Mesenteric fat pad (tissue), 1 donor: ENCODE measurements at places on chromosomes 11 and 22.

DNA sequence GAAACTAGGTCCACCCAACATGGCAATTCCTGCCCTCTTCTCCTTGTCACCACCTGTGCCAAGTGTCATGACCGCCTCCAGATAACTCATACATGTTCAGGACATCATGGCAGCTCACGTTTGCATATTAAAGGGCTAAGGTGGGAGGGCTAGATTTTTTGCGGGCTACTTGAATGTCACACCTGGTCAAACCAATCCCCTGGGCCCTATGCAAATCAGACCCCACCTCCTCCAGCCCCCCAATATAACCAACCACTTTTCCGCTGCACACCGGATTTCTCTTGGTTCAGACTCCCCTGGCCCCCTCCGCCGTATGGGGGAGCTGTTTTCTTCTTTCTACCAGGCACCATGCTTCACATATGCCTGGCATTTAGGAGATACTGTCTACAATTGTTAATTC lies 12.6 kb downstream of the UPB1 start:
- DNase-seq = no peak

DNA sequence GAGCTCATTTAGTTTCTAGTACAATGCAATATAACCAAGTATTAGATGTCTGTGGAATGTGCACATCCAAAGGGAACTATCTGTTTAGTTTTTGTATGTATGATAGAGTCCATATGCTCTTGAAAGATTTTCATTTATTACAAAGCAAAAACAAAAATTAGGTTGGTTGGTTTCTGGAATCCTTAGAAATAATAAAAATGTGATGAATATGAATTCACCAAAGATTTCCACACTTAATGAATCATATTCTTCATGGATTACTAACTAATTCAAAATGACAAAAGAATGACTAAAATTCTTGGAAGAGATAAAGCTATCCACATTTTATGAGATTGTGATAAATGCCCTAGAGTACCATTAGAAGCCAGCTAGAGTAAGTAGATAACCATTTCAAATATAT lies 261.1 kb downstream of the SBF2 start:
- no peak for DNase-seq

GRCh38 chr11:86559311-86559945 lies 113.0 kb downstream of the ME3 start:
- no peak for DNase-seq

DNA sequence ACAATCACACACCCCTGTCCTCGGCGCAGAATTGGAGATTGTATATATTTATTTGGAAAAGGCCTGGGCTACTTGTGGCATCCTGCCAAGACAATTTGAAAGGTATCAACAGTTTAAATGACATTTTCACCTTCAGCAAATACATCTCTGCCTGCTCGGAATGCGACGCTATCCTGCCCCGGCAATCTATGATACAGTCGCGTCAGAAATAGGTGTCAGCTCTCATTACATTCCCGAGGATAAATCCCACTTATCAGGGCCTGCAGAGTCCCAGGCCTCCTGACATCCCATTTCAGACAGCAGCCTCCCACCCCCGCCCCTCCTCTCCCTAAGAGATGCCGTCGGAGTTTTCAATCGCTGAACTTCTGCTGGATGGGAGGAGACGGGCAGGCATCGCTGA lies 114.7 kb downstream of the BRD1 start:
- no peak for DNase-seq

GRCh38 chr11:125429174-125429707 lies 66.8 kb downstream of the FEZ1 start:
- no peak for DNase-seq

DNA sequence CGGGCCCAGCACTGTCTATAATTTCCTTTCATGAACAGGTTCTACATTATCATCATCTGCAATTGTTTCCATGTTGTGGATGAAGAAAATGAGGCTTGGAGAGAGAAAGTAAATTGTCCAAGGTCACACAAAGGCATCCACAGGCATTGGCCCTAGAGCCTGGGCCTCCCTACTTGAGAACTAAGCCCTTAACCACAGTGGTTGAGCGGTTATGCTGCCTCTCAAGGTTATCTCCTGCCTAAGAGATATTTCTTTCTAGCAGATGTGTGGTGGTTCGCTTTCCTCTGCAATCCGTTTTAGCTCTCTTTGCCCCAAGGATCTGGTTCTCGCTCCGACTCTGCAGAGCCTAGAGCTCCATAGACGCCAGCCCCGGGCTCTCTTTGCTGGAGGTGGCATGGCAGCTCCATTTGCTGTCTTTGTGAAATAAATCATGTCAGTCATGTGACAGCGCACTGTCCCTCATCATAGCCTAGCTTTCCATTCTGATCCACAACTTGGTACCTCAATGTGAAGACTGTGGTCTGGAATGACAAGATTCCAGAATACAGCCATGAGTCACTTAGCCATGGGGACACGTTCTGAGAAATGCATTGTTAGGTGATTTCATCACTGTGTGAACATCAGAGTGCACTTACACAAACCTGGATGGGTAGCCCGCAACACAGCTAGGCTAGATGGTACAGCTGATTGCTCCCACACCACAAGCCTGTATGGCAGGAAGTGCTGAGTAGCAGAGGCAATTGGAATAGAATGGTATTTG lies 27.2 kb downstream of the RPS6KA4 start:
- DNase-seq = no peak
